ENCODE measurements at places on chromosomes 6 and 20.

DNA sequence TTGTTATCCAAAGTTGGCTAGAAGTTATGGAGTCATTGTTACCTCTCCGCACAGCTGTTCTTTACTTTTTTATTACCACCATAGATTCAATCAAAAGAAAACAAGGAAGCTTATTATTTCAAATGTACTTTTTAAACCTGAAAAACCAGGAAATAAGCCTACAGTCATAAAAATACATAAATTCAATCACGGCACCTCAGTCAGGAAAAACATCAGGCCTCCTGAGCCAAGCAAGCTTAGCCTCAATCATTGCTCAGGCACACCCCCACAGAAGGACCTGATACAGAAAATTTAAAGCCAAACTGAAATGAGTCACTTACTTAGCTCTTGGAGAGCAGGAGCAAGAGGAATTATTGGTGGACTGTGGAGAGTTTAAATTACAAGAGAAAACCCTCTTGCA lies 44.3 kb downstream of the MARCKS start:
- no peaks in the 10 kb centered on the region for H3K27me3 ChIP-seq
- no peaks in the 10 kb centered on the region for H3K4me1 ChIP-seq
- no peak overlapping the region for H3K27ac ChIP-seq
- no peak overlapping the region for H3K4me3 ChIP-seq
- DNase-seq = no peak

- H3K4me1 ChIP-seq = peaks cover 15% of the 10 kb centered on the region
- no peaks in the 10 kb centered on the region for H3K27me3 ChIP-seq
- H3K4me3 ChIP-seq = no peak overlapping the region
- DNase-seq = no peak
- no peaks in the 10 kb centered on the region for H3K36me3 ChIP-seq
- H3K27ac ChIP-seq = peak overlapping the region; percentile 21
Measured at GRCh38 chr20:10090588-10091166, 55.9 kb downstream of the ANKEF1 start.

- H3K27me3 ChIP-seq = peaks cover 41% of the 10 kb centered on the region
- DNase-seq = no peak
- peak overlapping the region; percentile 11 for H3K4me3 ChIP-seq
- H3K27ac ChIP-seq = no peak overlapping the region
- no peaks in the 10 kb centered on the region for H3K4me1 ChIP-seq
Measured at GRCh38 chr6:43246301-43247113, 3.2 kb downstream of the TTBK1 start.

DNA sequence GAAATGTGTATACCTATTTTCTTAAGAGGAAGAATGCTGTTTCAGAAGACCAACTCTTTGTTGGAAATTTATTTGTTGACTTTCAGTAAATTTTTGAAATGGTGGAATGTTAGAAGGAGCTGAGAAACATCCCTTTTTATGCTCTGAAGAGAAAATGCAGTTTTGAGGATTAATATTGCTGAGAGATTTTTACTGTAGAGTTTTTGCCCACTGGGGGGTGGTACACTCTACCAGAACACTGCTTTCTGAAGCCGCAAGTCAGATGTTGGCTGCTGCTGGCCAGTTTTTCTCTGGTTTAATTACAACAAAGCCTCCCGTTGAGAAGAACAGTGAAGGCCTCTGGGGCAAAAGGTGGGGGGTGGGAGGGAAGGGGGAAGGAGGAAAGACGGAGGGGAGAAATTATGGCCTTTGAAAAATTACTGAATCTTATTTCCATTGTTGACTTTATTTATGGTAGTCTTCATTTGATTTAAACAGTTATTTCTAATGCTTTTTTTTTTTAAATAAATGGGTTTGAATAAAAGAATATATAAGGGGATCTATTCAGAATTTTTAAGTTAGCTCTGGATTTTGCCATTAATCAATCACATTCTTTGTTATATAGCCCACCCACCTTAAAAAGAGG lies 3.0 kb downstream of the FLRT3 start:
- peak overlapping the region; percentile 43 for H3K4me3 ChIP-seq
- H3K27ac ChIP-seq = peak overlapping the region; percentile 12
- no peaks in the 10 kb centered on the region for H3K36me3 ChIP-seq
- DNase-seq = no peak

- no peak overlapping the region for H3K4me3 ChIP-seq
- no peak overlapping the region for H3K27ac ChIP-seq
- no peak for DNase-seq
Measured at GRCh38 chr20:62119591-62120364, 2.5 kb upstream of the LSM14B start.

DNA sequence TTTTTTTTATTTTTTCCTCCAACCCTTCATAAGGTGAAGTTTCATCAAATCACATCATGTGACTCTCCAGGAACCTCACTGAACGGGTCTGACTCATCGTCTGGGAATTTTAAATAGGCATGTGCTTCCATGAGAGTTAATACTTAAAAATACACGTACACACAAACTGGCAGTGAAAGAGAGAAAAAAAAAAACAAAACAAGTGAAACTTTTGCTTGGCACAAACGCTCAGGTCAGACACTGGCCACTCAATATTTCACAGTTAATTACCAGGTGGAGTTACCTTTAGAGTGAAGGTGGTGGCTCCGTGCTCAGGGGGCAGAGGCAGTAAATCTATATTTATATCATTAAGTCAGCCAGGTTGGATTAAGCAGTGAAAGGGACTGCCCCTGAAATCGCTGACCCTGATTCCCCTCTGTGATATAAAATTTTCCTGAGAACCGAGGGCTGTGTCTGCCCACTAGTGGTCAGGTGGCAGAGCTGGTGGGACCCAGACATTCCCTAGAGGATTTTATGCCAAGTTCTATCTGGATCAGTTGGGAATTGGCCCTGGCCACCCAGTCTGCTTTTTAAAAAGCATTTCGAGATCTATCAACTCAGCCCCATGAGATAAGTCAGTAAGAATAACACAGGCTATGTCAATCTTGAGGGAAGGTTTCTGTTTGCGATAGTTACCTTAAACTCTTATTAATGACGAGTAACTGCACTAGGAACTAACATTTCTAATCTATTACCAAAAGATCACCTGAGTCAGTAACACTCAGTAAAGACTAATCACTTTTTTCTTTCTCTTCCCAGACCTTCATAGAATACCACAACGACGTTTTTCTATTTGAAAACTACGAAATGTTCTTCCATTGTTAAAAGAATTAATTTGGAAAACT lies 259.1 kb downstream of the HDGFL1 start:
- H3K4me3 ChIP-seq = no peak overlapping the region
- no peaks in the 10 kb centered on the region for H3K27me3 ChIP-seq
- H3K27ac ChIP-seq = peak overlapping the region; percentile 99

DNA sequence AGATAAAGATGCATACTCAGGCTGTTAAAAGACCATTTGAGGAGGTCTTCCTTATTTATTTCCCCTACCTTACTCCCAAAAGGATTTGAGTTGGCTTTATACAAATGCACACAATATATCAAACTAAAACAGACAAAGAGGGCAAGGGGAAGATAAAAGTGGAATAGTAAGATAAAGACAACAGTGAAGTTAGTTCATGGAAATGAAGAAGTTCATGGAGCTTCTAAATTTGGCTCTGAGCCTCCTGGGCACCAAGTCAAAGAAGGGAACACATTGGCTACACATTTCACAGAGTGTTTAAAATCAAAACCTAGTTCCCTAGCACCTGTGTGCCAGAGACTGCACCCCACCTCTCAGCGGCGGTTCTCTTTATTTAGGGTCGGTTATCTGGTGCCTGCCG lies 25.8 kb upstream of the ARMC2 start:
- no peaks in the 10 kb centered on the region for H3K4me1 ChIP-seq
- H3K4me3 ChIP-seq = no peak overlapping the region
- DNase-seq = no peak
- no peaks in the 10 kb centered on the region for H3K27me3 ChIP-seq

DNA sequence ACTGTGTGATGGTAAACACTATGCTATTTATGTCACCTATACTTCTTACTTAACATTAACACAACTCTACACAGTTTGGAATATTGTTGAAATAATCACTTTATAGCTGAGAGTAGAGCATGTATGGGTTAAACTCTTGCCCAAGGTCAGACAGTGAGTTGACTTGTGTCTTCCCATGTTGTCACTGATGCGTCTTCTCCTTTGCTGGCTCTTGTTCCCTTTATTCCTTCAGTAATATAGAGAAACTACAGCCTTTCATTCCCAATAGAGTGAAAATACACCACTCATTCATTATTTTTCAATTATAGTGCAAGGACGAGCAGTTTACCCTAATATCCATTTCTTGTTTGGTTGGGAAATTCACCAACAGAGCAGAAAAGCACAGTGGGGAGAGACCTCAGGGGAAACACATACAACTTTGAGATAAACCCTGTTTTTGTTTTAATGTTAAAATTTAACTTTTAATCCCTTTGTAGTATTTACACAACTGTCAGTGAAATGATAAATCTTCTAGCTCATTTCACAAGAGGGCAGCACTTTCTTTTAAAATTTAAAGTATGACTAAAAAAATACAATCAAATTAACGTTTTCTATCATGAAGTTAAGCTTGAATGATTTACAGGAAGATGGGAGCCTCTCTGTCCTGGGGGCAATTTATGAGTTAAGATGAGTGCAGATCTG lies 363.0 kb downstream of the UTRN start:
- H3K4me3 ChIP-seq = no peak overlapping the region
- no peak overlapping the region for H3K27ac ChIP-seq
- H3K27me3 ChIP-seq = no peaks in the 10 kb centered on the region

GRCh38 chr6:26660000-26660361 lies 435 bp upstream of the ZNF322 start:
- no peak overlapping the region for H3K27ac ChIP-seq
- DNase-seq = no peak
- H3K4me3 ChIP-seq = peak overlapping the region; percentile 92
- H3K36me3 ChIP-seq = peaks cover 26% of the 10 kb centered on the region

DNA sequence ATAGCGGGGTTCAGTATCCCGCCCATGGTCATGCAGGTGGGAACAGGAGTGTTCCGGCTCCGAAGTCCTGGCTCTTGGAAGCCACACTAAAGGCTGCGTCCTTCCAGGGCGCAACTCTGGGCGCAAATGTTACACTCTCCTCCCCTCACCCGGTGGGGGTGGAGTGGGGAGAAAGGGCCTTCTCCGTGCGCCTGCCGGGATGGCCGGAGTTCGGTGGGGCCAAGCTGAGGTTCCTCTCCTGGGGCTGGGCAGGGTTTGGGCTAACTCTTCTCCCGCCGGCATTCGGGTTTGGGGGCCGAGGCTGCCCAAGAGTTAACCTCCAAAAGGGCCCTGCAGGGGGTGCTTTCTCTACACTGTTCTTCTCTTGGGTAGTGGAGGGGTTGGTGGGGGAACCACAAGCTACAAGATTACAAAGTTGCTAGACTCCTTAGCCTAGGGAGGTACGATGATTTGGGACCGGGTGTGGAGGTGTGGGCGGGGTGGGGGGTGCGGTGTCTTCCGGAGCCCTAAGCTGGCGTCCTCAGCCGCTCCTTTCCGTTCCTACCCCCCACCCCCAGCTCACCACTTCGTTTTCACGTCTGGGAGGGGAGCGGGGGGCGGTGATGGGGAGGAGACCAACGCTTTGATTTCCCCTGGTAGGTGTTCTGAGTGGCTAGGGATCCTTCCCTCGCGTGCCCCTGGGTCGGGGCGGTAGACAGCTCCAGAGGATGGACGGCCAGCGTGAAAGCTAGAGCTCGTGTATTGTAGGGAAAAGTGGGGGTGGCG lies 12.3 kb downstream of the NRN1 start:
- no peak overlapping the region for H3K27ac ChIP-seq
- H3K27me3 ChIP-seq = peaks cover 82% of the 10 kb centered on the region
- no peak for DNase-seq
- H3K36me3 ChIP-seq = no peaks in the 10 kb centered on the region
- no peak overlapping the region for H3K4me3 ChIP-seq
- no peaks in the 10 kb centered on the region for H3K4me1 ChIP-seq

- H3K27ac ChIP-seq = no peak overlapping the region
- H3K27me3 ChIP-seq = peaks cover 5% of the 10 kb centered on the region
- no peaks in the 10 kb centered on the region for H3K36me3 ChIP-seq
- H3K4me1 ChIP-seq = peaks cover 24% of the 10 kb centered on the region
- peak overlapping the region; percentile 44 for H3K4me3 ChIP-seq
Measured at GRCh38 chr20:37903317-37904007, 535 bp downstream of the VSTM2L start.

- H3K36me3 ChIP-seq = no peaks in the 10 kb centered on the region
- H3K27ac ChIP-seq = no peak overlapping the region
- no peaks in the 10 kb centered on the region for H3K27me3 ChIP-seq
- H3K4me3 ChIP-seq = no peak overlapping the region
Measured at GRCh38 chr20:973785-974194, 28.3 kb downstream of the RSPO4 start.

DNA sequence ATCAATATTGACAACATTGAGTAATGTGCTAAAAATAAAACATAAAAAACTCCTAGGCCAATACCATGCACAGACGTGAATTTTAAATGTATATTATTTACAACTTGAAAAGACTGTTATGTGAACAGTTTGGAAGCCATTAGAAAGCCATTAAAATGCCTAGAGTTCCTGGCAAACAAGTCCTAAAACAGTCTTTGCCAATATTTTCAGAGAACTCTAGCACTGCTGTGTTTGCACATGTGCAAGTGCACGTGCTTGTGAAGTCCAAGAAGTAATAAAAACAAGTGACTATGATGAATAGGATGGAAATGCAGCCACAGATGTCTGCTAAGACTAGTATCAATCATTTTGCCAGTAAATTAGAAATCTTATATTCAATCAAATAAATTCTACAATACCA lies 1447.6 kb downstream of the GRIK2 start:
- no peaks in the 10 kb centered on the region for H3K27me3 ChIP-seq
- no peak overlapping the region for H3K27ac ChIP-seq
- no peaks in the 10 kb centered on the region for H3K4me1 ChIP-seq
- no peaks in the 10 kb centered on the region for H3K36me3 ChIP-seq
- DNase-seq = no peak

GRCh38 chr6:45466686-45467085 lies 89.0 kb upstream of the SUPT3H start:
- H3K36me3 ChIP-seq = peaks cover 15% of the 10 kb centered on the region
- no peak overlapping the region for H3K4me3 ChIP-seq
- no peak overlapping the region for H3K27ac ChIP-seq

DNA sequence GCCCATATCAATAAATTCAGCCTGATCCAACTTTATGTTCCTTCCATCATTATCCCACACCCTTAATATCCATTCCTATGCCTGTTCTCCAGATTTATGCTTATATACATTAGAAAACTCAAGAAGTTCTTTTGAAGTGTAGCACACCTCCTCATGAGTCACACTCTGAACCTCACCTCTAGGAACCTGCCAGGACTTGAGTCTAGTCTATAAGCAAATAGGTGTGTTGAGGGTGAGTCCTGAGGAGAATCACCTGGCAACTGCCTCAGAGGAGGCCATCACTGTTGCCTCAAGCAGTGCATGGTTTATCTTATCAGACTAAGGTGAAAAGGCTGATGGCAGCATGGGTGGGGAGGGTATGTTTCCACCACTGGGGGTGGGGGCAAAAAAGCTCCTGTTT lies 496.7 kb downstream of the C6orf118 start:
- no peaks in the 10 kb centered on the region for H3K36me3 ChIP-seq
- H3K27ac ChIP-seq = no peak overlapping the region
- no peaks in the 10 kb centered on the region for H3K27me3 ChIP-seq
- no peaks in the 10 kb centered on the region for H3K4me1 ChIP-seq

DNA sequence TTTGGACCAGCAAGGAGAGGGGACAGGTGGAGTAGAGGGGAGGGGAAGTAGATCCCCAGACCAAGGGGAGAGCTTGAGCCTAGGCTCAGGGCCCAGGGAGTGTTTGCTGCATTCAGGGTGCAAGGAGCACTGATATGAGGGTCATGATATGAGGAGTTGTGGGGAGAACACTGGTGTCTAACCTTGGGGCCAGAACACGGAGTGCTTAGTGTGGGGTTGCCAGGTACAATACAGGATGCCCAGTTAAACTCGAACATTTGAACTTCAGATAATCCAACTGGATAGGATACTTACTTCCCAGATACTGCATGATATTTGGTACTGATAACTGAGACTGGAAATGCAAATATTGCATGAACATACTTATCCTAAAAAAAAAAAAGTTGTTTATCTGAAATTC lies 2.4 kb downstream of the SLC22A1 start:
- no peaks in the 10 kb centered on the region for H3K4me1 ChIP-seq
- no peak overlapping the region for H3K4me3 ChIP-seq
- H3K36me3 ChIP-seq = no peaks in the 10 kb centered on the region
- DNase-seq = no peak
- H3K27ac ChIP-seq = no peak overlapping the region

Measured in RWPE2 (cell line).